Pancreas (tissue), 10 donors: ENCODE measurements at places on chromosomes 12 and 14. TPM values are rescaled to one million over a fixed set of nuclear protein-coding genes. Genes with fewer than 3 reads are reported as not detected.

- no peak overlapping the region for H3K27ac ChIP-seq
- DNase-seq: no peak
- H3K4me3 ChIP-seq: no peak overlapping the region
- no peaks in the 10 kb centered on the region for H3K4me1 ChIP-seq
- H3K36me3 ChIP-seq: no peaks in the 10 kb centered on the region
- H3K27me3 ChIP-seq: no peaks in the 10 kb centered on the region
These were observed 15.3 kb upstream of the NRXN3 start for GRCh38 chr14:78154827-78155226.

The FAM186B gene
- 0.50 TPM for total RNA-seq

The JKAMP gene
- total RNA-seq: 7.7 TPM

DNA sequence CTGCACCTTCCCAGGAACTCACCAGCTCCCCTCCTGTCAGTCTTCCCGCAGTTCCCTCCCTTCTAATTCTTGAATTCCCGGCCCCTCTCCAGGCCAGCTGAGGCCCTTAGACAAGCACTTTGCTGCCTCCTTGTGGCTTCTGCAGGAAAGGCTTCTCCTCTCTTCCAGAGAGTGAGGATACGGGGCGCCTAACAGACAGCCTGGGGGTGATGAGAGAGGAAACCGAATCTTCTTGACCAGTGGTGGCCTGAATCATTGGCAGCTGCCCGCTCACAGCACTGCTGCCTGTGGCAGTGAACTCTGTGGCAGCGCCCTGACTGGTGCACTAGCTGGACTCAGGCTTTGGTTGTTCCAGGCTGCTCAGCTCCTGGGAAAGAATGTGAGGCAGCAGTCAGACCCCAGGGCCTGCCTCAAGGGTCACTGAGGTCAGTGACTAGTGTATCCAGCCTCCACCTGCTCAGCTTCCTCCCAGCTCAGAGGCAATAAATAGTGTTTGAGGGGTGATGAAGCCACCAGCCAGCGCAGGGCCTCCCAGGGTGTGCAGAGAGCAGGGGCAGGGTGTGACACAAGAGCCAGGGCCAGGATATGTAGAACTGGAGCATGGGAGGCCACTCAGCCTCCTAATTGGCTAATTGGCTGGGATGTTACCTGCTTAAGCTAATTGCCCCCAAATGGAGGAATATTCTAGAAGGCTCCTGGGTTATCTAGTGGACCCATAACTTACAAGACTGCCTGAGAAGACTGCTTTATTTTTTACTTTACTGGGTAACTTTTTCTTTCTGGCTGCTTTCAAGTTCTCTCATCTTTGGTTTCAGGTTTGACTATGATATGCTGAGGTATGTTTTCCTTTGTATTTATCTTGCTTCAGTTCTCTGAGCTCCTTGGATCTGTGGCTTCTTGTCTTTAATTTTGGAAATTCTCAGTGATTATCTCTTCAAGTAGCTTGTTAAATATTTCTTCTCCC is 12.9 kb upstream of the MCRS1 start:
- peaks cover 4% of the 10 kb centered on the region for H3K4me1 ChIP-seq
- H3K36me3 ChIP-seq: no peaks in the 10 kb centered on the region
- H3K27ac ChIP-seq: no peak overlapping the region
- H3K27me3 ChIP-seq: no peaks in the 10 kb centered on the region

The CLEC1B gene
- not detected for total RNA-seq

DNA sequence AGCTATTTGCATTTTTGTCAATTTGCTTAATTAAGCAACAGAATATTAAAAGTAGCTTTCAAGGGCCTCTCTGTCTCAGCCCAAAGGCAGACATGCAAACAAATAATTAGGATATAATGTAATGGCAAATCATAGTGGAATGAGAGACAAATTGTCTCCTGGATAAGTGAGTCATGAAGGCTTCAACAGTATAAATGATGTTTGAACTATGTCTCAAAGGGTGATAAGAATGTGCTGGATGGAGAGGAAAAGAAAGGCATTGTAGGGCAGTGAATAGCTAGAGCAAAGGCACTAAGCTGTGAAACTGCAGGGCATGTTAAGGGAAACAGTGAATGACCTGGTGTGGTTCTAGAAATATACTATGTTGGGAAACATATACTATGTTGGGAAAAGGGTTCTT is 53.5 kb upstream of the PPP1R12A start:
- DNase-seq: no peak
- no peaks in the 10 kb centered on the region for H3K36me3 ChIP-seq
- H3K27me3 ChIP-seq: no peaks in the 10 kb centered on the region
- no peak overlapping the region for H3K4me3 ChIP-seq
- no peak overlapping the region for H3K27ac ChIP-seq
- no peaks in the 10 kb centered on the region for H3K4me1 ChIP-seq

DNA sequence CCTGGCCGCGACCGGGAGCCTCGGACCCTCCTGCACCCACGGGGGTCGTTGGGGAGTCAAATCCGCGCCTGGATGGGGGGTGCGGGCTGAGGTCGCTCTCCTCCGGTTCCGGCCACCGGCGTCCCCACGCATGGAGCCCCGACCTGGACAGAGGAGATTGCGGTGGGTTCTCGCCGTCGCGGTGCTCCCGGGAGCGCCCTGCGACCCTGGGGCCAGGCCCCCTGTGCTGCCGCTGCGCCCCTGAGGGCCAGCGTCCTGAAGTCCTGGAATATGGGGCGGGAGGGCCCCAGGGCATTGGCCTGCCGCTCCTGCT is 345 bp downstream of the ASPG start:
- peak; percentile 1 for DNase-seq
- no peaks in the 10 kb centered on the region for H3K27me3 ChIP-seq
- no peak overlapping the region for H3K4me3 ChIP-seq
